ENCODE measurements at places on chromosomes 7 and 10.
A peak's percentile ranks its signal among the peaks of the same experiment; 100 is the strongest.

DNA sequence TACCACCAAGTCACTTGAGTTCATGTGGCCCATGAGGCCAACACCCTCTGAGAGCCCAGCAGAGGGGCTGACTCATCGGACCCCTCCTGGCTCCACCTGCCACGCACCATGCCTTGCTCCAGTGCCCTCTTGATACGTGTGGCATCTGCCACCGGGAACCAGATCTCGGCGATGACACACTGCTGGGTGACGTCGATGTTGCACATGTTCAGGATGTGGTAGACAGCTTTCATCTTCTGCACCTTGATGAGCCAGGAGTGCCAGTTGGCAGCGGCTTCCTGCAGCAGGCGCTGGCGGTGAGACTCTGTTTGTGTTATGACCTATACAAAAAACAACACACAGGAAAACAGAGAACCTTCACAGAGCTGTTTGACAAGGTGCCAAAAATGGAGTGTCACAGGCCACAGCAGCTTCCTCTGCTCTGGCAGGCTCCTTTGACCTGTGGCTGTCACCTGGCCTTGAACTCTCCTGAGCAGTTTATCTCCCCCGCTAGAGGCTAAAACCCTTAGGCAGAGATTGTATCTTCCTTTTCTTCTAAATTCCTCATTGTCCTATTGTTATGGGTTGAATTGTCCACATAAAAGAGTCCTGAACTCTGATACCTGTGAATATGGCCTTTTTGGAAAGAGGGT, 45.2 kb upstream of the TMEM213 start:
- DNase-seq: no peak

GRCh38 chr10:76899490-76899889, 738.1 kb downstream of the KCNMA1 start:
- no peak for DNase-seq

DNA sequence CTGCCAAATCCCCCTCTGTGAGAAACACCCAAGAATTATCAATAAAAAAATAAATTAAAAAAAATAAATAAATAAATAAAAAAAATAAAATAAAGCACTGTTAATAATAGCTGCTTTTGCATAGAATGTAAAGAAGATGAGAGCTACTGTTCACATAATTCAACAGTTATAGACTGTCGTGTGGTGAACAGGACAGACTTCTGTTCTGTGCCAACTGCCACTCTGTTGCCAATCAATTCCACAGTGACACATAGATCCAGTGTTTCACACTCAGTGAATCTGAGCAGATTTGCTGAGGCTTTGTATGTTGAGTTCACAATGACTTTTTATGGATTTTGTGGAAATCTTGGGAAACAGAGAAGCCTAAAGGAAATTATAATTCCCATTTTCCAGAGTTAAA, 14.9 kb downstream of the ARHGAP19 start:
- DNase-seq: no peak

DNA sequence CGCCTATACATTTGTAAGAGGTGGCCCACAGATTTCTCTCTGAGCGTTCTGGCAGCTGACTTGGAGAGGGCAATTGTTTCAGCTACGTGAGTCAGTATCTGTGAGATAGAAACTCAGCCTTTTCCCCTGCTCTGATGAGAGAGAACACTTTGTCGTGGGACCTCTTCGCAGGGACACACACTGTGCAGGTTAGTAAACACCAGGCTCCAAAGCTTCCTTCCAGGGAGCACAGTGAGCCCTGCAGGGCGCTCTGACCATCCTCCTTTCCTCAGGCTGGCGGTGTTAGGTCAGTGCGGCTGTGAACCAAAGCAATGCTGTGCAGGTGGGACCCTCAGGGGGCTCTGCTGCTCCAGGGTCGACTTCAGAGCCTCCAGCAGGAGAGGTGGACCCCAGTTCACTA, 152.2 kb upstream of the TCF7L2 start:
- no peak for DNase-seq

- no peak for DNase-seq
These were observed 28.3 kb downstream of the PAX2 start for GRCh38 chr10:100773646-100774045.

DNA sequence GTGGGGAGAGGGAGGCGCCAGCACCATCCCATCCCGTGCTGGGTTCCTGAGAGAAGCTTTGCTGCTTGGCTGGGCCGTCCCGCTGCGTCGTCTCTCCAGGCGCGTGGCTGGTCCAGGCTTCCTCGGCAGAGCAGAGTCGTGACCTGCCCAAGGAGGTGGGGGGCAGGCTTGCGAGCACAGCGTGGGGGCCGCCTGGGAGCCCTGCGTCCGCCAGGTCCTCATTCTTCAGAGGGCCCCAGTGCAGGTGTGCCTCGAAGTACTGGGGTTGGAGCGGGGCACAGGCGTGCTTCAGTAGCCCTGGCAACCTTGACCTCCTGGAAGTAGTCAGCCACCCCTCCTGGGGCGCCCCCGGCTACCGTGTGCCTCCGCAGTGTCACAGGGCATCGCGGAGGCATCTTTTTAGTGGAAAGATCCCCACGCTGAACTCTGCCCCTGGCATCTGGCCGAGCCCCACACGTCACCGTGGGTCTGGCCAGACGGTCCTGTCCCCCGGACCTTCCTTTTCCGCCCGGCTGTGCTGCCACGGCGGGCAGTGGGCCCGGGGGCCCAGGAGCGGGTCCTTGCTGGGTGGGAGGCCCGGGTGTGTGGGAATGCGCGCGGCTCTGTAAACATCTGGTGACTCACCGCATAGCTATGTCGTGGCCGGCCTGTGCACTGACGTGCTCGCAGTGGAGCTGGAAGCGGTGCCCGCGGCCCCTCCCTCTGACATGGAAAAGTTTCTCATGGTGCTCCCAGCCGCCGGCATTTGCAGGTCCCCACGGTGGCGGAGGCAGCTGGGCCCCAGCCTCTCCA, 6.4 kb downstream of the MAFK start:
- DNase-seq: peak; percentile 95

GRCh38 chr10:63396133-63396761, 69.5 kb downstream of the JMJD1C start:
- no peak for DNase-seq

DNA sequence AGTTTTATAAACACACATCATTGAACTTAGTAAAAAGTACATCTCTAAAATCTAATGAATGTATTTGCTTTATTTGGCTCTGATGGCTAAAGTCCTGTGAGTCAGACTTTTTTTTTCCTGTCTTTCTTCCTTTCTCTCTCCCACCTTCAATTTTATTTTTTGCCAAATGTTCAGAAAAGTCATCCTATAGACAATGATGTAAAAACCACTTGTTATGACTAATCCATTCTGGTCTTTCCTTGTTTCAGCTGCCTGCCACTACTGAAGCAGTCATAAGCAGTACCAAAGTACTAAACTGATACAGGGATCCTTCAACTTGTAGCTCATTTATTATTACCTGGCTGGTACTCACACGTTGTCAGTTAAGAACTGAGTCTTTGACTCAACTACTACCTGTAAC, 23.9 kb downstream of the HECTD2 start:
- DNase-seq: no peak

DNA sequence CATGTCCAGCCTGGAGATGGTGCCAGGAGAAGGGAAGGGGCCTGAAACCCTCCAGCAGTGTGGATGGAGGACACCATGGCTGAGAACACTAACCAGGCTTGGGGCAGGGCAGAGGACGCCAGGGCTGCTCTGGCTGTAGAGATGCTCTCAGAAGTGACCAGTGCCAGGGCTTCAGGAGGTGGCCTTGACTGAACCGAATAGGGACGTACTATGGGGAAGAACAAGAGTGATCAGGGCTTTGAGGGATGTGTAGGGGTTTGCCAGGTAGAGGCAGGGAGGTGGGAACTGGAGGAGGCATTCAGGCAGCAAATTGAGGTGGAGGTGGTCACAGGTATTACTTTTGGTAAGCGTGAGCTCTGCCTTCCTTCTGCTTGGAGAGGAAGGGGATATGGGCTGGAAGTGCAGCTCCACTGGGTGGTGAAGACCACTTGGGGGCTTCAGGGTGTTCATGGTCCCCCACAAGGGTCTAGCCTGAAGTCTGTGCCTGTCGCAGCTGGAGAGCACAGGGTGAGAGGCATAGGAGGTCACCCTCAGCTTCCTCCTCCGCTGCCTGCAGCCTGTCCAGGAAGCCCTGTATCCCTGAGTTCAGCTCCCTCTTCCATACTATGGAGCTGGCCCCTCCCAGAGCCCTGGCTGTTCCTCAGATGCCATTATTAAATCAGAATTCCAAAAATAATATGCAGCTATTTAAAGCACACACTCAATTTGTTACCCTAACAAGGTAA, 27.8 kb downstream of the ADCY1 start:
- DNase-seq: no peak

GRCh38 chr7:75802552-75802821, 11.1 kb downstream of the CCL24 start:
- DNase-seq: no peak
